Psoas muscle (tissue), 8 donors: ENCODE measurements at places on chromosomes 16 and 17. TPM values are rescaled to one million over a fixed set of nuclear protein-coding genes. Genes with fewer than 3 reads are reported as not detected.

MT4 gene
- total RNA-seq: not detected

DNA sequence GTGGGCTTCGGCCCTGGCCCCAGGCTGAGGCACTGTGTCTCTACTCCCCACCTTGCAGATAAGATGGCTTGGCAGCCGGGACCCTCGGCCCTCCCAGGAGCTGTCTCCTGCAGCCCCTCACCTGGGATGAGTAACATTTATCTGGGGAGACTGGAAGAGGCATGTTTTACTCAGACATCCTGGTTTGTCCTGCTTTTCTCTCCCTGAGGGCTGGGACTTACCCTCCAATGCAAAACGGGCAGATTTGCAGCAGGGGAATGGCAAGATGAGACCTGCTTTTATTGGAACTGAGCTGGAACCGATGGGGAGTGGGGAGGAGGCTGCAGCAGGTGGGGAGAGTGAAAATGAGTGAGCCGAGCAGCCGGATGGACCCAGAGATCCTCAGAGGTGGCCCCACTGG is 27.3 kb upstream of the UBE2G1 start:
- no peak for DNase-seq

PERCC1 gene
- not detected for total RNA-seq

CUEDC1 gene
- total RNA-seq: 50.8 TPM

GRCh38 chr17:35453171-35453570 is 4.6 kb upstream of the SLFN13 start:
- no peak for DNase-seq

GRCh38 chr16:2597560-2597902 is 59.7 kb downstream of the PDPK1 start:
- no peak for DNase-seq
